ENCODE measurements at places on chromosomes 5 and 9.

DNA sequence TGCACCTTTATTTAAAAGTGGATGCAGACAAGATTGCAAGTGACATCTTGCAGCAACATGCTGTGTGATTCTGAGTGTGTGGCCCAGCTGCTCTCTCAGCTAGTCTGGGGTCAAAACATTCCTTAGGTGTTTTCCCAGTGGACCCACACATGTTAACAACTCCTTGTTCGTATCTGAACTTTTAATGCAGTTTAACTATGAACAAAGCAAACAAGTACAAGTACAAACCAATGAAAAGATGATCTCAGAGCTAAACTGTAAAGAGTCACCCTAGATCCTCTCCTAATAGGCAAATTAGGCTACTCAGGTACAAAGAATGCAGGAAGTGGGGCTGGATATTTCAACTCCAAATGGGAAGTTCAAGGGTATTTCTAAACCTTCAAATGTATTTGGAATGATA is 108.4 kb downstream of the ENTREP1 start:
- no peak for DNase-seq

GRCh38 chr5:1378866-1379659 is 34.2 kb upstream of the CLPTM1L start:
- DNase-seq, result no peak

DNA sequence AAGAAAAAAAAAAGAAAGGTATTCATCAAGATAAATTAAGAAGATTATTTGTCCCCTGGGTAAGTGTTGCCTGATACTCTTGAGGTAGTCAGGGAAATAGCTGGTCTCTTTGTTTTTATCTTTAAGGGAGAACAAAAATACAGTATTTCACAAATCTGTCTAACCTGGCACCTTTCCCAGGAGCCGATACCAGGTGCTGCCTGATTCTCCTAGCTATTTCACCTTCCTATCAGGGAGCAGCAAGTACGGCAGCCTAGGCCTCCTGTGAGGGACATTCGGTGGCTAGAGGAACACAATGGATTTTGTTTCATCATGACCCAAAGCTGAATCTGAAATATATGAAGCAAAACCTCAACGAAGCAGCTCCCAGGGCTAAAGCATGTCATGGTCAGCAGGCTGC is 86.0 kb downstream of the TARS1 start:
- no peak for DNase-seq

- peak; percentile 49 for DNase-seq
These were observed 52.9 kb downstream of the COMMD10 start for GRCh38 chr5:116137544-116138378.

- DNase-seq, result no peak
These were observed 198.5 kb downstream of the DNAH5 start for GRCh38 chr5:13746026-13746425.

DNA sequence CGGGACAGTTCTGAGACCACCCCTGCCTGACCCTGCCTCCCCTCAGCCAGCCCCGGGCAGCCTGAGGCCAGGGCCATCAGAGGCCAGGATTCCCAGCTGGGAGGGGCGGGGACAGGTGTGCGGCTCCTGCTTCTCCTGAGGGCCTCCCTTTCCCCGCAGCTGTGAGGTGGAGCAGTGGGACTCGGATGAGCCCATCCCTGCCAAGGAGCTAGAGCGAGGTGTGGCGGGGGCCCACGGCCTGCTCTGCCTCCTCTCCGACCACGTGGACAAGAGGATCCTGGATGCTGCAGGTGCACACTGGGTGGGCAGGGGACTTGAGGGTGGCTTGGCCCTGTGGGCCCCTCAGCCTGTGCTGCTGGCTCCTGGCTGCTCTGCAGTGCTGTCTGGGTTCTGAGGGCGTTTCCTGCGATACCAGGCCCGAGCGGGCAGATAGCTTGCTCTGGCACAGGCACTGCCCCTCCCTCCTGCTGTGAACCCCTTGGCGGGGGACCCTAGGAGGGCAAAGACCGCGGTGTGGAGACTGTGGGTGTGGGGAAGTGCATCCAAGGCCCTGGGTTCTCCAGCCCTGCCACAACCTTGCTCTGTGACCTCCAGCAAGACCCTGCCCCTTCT is 2.3 kb downstream of the GRHPR start:
- peak; percentile 47 for DNase-seq

DNA sequence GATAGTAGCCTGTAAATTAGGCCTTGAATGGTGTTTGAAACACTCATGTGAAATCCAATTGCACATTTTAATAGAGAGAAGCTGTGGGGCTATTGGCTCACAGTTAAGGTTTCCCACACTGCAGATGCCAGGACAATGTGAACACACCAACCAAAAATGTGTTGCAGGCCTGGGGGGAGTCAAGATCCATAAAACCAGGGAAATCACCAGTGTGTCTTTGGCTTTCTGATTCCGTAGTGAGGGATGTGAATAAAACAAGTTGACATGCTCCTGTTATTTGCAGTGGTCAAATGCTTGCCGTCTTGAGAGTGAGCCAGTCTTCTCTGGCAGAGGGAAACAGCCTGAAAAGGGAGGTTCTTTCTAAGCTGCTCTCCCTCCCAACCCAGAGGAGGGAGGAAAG is 79.0 kb downstream of the ZNF462 start:
- no peak for DNase-seq

DNA sequence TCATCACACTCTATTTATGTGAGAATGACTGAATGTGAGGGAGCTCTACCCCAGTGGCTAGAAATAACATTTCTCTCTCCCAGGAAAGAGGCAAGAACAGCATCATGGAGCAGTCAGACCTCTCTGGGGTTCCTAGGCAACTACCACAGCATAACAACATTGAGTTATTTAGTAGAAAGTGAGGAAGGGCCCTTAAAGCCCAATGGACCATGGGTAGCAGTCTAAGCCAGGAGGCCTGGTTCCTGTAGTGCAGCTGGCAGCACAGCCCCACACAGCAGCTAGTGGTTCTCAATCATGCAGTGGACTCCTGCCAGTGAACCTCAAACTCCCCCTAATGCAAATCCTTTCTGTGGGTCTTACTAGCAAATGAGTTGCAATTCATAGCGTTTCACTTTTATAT is 55.3 kb downstream of the SPEF2 start:
- DNase-seq, result no peak

DNA sequence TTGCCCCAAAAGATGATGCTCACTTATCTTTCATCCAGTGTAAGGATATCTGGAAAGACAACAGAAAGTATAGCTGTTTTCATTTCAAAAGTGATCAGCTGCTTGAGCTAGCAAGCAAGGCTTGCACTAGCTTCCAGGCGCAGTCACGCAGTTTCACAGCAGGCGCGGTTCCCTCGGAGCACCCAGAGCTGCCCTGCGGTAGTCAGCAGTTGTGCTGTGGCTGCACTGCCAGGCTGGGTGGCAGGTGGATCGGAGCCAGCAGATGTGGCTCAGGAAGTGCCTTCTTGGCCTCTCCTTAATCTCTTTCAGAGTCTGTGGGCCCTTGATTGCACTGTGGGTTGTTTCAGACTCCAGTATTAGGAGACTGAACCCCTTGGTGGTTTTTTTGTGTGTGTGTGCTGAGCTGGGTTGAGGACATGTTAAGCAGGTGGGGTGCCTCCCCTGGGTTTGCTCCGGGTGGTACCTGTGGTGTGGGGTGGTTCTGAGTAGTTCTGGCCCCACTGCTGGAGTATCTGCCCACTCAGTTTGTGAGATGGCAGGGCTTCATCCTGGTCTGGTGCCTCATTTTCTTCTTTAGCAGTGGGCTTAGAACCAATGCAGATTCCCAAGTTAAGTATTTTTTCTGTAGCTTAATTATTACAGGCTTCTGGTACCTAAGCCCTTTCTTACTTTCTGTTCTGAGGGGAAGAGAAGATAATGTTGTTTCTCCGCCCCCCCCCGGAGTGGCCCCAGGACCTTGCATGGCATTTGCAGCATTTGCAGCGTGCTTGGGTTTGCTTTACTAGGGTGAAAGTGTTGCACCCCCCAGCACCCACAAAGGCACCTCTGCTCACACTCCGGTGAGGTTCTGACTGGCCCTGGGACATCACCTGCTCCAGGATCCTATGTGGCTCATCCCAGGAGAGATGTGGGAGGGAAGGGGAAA is 16.4 kb downstream of the TENT4A start:
- peak; percentile 62 for DNase-seq

- no peak for DNase-seq
These were observed 26.3 kb downstream of the MSX2 start for GRCh38 chr5:174750711-174751110.

DNA sequence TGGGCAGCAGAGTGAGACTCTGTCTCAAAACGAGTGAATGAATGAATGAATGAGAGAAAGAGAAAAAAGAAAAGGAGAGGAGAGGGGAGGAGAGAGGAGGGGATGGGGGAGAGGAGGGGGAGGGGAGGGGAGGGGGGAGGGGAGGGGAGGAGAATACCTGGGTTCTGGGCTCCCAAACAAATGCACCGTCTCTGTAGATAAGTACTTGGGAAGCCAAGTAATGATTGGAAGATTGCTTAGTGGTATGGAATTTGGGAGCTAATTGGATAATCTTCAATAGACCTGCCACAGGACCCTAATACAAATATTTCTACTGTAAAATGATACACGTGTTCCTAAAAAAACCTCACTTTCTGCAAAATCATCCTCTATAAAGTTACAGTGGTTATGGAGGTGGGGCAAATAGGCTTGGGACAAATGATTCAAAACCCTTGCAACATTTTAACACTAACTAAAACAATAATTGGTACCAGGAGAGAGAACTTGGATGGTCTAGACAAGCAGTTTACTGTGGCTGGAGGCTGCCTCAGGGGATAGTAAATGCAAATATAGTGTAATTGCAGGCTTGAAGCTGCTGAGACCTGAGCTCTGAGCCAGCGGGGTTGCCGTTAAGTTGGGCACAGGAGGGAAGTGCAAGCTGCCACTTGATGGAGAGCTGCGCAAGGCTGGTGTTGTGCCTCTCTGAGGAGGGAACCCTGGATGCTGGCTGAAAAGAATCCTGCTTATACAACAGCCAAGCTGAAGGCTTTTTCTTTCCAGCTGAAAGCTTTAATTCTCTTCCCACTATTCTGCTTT is 3.5 kb downstream of the HEMGN start:
- no peak for DNase-seq

GRCh38 chr5:177357459-177358351 is at the start of gene RGS14:
RGS14 (plus strand) TSS chr5:177357924; CDS start chr5:177358025, 101 bp downstream.
- no peak for DNase-seq

- DNase-seq, result no peak
These were observed 11.7 kb upstream of the AQP3 start for GRCh38 chr9:33459115-33459514.

- no peak for DNase-seq
These were observed 119.8 kb downstream of the SSBP2 start for GRCh38 chr5:81631124-81631523.

DNA sequence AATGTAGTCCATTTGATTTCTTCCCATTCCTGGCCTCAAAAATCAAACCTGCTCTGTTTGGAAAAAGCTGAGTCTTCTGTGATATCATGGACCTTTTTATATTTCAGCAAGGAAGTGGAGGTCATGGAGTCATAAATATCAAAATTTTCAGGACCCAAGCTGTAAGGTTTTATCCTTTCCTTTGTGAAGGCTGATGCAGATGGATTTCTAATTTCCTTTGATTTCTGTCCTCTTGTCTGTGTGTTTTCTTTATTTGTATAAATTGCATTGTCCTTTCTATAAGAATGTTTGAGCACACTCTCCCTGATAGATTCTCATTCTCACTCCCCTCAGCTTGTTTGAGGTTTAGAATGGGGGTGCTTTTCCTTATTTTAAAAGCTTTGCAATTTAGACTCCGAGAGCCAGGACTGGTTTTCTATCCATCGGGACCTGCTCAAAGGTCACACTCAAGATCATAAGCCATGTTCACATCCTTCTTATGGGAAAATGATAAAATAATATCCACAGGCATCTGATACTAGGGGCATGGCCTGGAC is 127.4 kb upstream of the TMEM161B start:
- no peak for DNase-seq

DNA sequence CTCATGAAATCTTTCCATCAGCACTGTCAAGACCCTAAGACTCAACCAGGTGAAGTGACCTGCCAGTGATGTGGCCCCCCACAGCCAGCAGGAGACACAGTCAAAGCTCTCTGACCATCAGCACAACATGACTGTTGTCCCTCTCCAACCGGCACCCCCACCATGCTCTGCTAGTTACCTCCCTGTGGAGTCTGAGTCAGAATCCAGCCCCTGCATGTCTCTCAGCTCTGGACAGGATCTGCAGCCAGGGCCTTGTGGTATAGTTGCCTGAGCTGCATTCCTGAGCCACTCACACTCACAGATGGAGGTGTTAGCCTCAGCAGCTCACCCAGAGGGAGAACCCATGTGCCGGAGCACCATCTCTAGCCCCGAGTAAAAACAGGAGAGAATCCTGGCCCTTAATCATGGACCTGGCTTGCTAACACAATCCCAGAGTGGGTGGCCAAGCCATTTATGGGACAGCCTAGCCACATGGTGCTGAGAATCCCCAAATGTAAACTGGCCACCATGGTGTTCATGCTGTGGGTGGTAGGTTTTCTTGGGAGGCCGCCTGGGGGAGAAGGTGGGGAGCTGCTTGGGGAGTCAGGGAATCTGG is 237.8 kb downstream of the PAPPA start:
- DNase-seq, result no peak

- DNase-seq, result no peak
These were observed 86.4 kb upstream of the LHFPL2 start for GRCh38 chr5:78734950-78735349.

DNA sequence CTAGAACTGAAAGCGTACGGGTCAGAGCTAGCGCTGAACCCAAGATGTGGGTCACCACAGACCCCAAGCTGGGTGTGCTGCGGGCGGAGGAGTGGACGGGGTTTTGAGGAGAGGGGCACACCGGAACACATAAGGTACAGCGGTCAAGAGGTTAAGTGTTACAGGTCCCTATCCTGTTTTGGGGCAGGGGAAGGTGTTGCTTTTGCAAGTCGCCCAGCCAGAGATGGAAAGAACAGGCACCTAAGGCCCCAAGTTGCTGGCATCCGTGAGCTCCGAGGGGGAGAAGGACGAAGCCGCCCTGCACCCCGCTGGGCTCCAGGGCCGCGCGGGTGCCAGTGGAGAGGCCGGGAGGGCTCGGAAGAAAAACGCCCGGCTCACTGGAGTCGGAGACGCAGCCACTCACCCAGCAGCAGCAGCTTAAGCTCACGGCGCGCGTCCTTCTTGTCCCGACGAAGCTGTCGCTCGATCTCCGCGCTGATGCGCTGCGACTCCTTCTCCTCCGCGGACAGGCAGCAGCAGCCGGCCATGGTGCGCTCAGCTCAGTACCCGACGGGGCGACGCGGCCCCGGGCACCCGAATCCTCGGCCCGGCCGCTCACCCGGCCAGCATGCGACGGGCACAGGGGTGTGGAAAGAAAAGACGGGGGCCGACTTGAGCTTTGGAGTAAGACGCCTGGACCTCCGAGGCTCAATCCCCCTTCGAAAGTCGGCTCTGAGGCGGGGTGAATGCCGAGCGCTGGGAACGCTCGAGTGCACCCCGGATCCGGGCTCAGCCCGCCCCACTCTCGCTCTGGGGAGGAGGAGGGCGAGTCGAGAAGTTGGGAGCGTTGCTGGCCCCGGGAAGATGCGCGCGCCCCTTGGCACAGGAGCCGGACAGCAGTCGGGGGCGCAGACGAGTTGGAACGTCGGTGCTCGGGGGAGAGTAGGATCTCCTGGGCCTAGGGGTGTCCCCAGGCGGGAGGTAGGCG is 572 bp downstream of the GNA14 start:
- DNase-seq, result peak; percentile 58

GRCh38 chr9:84807870-84808390 is 138.4 kb downstream of the NTRK2 start:
- DNase-seq, result no peak

GRCh38 chr5:80374188-80374587 is 33.7 kb upstream of the ZFYVE16 start:
- no peak for DNase-seq
